ENCODE measurements at places on chromosomes 11 and 22.

DNA sequence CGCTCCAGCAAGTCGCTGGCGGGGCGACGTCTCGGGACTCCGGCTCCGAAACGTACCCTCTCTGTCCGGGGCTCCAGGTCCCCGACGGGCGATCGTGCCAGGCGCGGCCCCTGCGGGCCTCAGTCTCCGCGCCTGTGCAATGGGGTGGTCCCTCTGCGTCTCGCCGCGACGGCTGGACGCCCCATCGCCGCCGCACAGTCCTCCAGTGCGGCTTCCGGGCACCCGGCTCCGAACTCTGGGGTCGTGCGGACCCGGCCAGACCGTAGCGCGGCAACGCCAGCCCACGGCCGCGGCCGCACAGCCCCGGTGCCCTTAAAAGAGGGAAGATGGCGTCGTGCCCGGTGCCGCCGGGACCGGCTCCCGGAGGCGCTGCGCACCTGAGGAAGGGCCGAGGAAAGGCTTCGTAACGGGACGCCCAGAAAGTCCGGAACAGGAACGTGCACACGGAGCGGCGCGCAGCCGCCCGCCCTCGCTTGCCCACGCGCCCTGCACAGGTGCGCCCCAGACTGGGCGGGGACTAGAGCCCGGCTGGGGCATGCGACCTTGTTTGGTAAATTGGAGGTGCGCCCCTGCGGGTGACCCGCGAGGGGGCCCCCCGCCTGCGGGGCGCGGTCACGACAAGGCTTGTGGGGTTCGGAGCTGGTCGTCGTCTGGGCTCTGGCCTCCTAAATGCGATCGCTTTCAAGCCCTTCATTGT, 525 bp downstream of the BIK start:
- no peak for DNase-seq

DNA sequence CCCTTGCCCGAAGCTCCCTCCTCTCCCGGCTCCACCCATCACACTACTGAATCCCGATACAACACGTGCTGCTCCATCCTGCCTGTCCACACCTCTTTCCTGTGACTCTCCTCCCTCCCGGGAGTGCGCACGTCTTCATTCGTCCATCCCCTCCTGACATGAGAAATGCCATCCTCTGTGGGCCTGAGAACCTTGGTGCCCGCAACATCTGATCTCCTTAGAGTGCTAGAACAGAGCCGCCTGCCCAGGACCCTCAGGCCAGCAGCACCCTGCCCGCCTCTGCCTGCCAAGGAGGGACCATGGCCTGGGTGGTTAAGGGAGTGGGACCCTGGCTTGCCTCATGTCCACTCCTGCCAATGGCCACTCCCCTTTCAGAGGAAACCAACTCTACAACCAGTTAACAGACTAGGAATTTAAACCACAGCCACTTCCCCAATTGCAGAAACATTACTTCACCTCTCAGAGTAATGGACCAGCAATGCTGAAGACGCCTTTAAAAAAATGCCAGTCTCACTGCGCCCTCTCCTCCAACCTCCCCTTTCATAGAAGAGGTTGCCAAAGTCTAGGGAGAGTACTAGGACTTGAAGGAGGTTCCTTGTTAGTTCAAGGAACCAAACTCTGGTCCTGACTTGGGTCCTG, 466.3 kb downstream of the OPCML start:
- DNase-seq, result no peak

GRCh38 chr11:128520888-128521681, 66.3 kb downstream of the ETS1 start:
- no peak for DNase-seq

GRCh38 chr22:29306835-29307595, 565 bp downstream of the GAS2L1 start:
- DNase-seq, result no peak

GRCh38 chr11:66290330-66290621, 1.3 kb upstream of the YIF1A start:
- no peak for DNase-seq
